ENCODE measurements at places on chromosomes 6 and 20.

- no peak for DNase-seq
These were observed 77.3 kb downstream of the BMP6 start for GRCh38 chr6:7803214-7803613.

DNA sequence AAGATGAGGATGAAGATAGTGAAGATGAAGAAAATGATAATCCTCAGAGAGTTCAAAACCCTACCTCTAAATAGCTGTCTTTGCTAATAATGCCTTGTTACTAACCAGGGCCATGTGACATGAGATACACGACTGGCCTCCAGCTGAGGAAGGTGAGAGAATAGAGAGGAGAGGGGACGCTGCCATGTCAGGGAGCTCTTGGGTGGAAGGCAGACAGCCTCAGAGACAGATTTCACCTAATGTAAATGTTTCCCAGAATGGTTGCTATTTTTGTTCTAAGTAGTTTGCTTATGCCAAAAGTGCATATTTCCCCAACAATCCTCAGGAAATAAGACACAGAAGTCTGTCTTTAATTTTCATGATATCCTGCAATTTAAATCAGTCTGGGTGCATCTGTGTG, 138.4 kb downstream of the ELOVL4 start:
- DNase-seq = no peak

DNA sequence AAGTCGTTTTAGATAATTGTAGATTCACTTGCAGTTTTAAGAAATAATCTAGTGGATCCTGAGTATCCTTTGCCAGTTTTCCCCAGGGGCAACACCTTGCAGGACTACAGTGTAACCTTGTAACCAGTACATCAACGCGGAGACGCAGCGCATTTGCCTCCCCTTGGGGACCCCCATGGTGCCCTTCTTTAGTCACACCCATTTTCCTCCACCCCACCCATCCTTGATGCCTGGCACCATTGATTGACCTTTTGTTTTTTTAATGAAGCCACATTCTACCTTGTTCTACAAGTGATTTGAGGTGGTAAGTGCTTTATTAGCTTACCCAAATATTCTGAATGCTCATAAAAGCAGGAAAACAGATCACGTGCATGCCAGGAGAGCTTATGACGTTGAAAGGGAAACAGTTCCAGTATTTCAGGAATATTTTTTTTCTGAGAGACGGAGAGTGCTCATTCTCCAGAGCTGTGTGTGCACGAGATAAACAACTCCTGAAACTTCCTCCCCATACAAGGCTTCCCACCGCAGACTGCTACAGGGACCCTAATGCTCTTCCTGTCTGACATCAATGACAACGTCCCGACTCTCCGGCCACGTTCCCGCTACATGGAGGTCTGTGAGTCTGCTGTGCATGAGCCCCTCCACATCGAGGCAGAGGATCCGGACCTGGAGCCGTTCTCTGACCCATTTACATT, 35.7 kb downstream of the CDH26 start:
- no peak for DNase-seq

- no peak for DNase-seq
These were observed 32.8 kb upstream of the ZNFX1 start for GRCh38 chr20:49310705-49311104.

- DNase-seq = no peak
These were observed 11.7 kb downstream of the ADNP start for GRCh38 chr20:50919567-50919966.

- DNase-seq = no peak
These were observed 608.0 kb downstream of the COL12A1 start for GRCh38 chr6:74597840-74598239.

DNA sequence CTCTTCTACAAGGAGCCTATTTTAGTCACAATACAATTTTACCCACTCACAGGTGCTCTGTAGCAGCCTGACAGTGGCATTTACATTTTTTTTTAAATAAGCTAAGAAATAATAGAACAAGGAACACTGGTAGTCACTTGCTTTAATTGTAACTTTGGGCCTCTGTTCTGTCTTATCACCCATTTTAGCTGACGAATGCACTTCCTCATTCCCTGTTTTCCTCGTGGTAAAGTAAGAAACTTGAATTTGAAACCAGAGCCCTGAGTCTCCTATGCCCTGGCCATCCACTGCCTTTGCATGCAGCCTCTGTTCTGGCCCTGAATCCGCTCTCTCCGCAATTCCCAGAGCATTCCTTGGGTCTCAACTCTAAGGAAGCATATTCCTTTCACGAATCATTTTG, 550.6 kb downstream of the PTPRT start:
- DNase-seq = no peak

GRCh38 chr6:79079561-79080041, 1.5 kb upstream of the PHIP start:
- DNase-seq = no peak

GRCh38 chr6:33029328-33030184, 20.2 kb upstream of the HLA-DOA start:
- no peak for DNase-seq

GRCh38 chr6:93420163-93420795, 920 bp upstream of the EPHA7 start:
- DNase-seq = no peak

DNA sequence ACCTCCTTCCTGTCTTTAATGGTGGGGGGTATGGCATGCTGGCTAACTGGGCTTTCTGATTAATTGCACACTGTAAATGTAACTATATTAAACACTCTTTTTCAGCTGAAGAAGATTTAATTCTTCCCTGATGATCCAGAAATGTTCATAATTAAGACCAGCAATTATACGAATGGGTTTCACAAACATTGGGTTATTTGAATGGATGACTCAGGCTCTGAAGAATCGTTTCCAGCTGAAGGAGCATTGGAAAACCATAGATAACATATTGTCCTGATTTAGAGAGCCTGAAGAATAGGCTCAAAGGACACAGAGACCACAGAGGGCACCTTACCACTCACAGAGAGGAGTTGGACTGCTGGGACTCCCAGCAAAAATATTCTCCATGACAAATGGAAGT, 130.7 kb upstream of the SSTR4 start:
- no peak for DNase-seq

DNA sequence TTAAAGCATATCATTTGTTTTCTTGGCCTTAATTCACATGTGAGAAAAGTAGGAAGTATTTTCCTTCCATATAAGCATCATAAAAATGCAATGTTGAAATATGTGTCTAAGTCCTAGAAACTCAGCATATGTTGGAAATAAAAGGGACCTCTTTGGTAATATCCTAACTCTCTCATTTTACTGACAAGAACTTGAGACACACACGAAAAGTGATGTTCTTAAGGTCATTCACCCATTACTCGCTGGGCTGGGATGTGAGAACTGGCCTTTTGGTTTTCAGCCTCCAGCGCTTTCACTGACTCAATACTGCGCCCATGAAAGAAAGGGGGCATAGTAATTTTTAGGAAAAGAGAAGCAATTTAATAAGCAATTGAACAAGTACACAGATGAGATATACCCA, 153.5 kb upstream of the SCGN start:
- DNase-seq = no peak

GRCh38 chr20:43590036-43590391, 723 bp upstream of the IFT52 start:
- no peak for DNase-seq

GRCh38 chr6:167699141-167699931, 127.4 kb upstream of the AFDN start:
- DNase-seq = no peak

DNA sequence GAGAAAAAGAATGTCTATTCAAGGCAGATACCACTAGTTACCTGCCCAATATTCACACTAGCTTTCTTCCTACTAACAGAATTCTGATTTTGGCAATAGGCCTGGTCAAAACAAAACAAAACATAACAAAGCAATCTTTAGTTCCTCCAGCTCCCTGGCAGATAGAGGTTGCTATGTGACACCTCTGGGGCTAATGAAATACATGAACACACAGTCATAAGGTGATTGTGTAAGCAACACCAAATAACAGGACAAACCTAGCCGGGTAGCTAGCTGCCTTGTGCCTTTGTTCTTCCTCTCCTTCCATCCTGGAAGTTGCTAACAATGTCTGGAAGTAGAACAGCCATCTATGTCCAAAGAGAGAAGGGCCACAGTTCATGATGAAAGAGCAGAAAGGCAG, 6.0 kb upstream of the HMGN3 start:
- DNase-seq = no peak

GRCh38 chr6:137843211-137843610, 23.8 kb upstream of the TNFAIP3 start:
- DNase-seq = no peak

GRCh38 chr20:64261138-64261537, 5.6 kb downstream of the PCMTD2 start:
- DNase-seq = peak; percentile 73

- DNase-seq = no peak
These were observed 172.9 kb downstream of the LAMA2 start for GRCh38 chr6:129055796-129056195.
